Neural cell (in vitro differentiated cells): ENCODE measurements at places on chromosomes 5 and 9. TPM values are rescaled to one million over a fixed set of nuclear protein-coding genes. Genes with fewer than 3 reads are reported as not detected.

The PIK3R1 gene
- polyA plus RNA-seq, result 38.0 and 41.9 TPM in 2 replicates

The FCN2 gene
- not detected in 2 replicates for polyA plus RNA-seq

The LECT2 gene
- not detected in 2 replicates for polyA plus RNA-seq

The RHOBTB3 gene
- 79.0 and 99.4 TPM in 2 replicates for polyA plus RNA-seq

The GFI1B gene
- polyA plus RNA-seq, result not detected in 2 replicates

The RIOK2 gene
- polyA plus RNA-seq, result 17.4 and 20.7 TPM in 2 replicates

The HMCN2 gene
- 0.18 and 1.7 TPM in 2 replicates for polyA plus RNA-seq

The PPP3R2 gene
- not detected in 2 replicates for polyA plus RNA-seq

The ZFP2 gene
- 7.6 and 14.5 TPM in 2 replicates for polyA plus RNA-seq

The PCDHA9 gene
- 0.56 and 0.88 TPM in 2 replicates for polyA plus RNA-seq

The OLFM1 gene
- 102 and 134 TPM in 2 replicates for polyA plus RNA-seq

The SLC34A1 gene
- polyA plus RNA-seq, result not detected in 2 replicates

The NPR3 gene
- 1.5 and 1.6 TPM in 2 replicates for polyA plus RNA-seq

The GRIN3A gene
- polyA plus RNA-seq, result 0.18 and 0.59 TPM in 2 replicates

The TMC1 gene
- polyA plus RNA-seq, result not detected in 2 replicates

The TRIM23 gene
- 28.2 and 29.0 TPM in 2 replicates for polyA plus RNA-seq

The PCBD2 gene
- 4.7 and 6.0 TPM in 2 replicates for polyA plus RNA-seq

The SLC46A2 gene
- polyA plus RNA-seq, result not detected in 2 replicates
